Thymus (tissue), 14 donors: ENCODE measurements at places on chromosomes 4 and X. TPM values are rescaled to one million over a fixed set of nuclear protein-coding genes. Genes with fewer than 3 reads are reported as not detected.

DNA sequence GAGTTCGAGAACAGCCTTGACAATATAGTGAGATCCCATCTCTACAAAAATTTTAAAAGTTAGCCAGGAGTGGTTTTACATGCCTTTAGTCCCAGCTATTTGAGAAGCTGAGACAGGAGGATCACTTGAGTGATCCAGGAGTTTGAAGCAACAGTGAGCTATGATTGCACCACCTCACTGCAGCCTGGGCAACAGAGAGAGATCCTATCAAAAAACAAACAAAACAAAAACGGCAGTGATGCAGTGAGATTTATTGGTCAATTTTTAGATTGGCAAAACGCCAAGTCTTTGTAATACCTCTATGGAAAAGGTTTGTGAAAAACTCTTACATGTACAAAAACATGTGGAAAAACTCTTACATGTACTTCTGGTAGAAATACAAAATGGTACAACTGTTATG is 91.3 kb downstream of the PTPN13 start:
- no peak for DNase-seq

DNA sequence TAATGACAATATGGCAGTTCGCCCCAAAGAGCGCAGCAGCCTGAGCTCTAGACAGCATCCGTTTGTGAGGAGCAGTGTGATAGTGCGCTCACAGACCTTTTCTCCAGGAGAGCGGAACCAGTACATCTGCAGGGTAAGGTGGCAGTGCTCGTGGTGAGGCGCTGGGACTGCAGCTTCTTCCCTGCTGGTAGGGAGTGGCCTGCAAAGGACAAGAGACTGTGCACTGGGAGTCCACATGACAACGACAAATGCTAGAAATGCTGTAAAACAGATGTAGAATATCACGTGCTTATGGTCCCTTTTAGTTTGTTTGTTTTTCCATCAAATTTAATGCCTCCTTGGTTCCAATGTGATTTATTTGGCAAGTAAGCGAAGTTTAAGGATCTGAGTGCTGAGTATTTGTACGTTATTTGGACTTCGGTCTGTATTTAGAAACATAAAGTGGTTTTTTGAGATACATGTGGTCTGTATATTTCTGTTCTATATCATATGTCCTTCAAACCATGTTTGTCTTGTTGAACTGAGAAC is 35.8 kb downstream of the CLDN22 start:
- no peak for DNase-seq

DNA sequence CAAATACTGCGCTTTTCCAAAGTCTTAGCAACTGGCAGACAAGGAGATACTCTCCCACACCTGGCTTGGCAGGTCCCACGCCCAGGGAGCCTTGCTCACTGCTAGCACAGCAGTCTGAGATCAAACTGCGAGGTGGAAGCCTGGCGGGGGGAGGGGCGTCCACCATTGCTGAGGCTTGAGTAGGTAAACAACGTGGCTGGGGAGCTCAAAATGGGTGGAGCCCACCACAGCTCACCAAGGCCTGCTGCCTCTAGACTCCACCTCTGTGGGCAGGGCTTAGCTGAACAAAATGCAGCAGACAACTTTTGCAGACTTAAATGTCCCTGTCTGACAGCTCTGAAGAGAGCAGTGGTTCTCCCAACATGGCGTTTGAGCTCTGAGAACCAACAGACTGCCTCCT is 23.0 kb upstream of the NFKB1 start:
- no peak for DNase-seq

DNA sequence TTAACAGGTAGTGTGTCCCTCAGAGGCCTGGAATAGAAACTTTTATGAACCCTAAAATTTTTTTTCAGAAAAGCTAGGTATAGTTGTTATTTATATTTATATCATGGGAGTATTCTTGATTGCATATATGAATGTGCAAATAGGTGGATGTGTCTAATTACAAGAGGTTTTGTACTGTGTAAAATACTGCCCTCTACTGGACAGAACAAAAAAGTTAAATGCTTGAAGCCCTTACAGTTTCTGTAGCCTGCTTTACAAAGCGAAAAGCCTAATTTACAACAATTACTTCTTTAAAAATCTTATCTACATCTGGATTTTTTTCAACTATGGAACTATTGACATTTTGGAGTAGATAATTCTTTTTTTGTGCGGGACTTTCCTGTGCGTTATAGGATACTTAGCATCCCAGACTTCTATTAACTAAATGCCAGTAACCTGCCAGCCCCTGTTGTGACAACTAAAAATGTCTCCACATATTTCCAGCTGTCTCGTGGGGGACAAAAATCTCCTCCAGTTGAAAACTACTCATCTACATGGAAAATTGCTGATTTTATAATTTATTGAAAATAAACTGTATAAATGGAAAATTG is 35.1 kb downstream of the ENPEP start:
- DNase-seq: peak; percentile 80

DNA sequence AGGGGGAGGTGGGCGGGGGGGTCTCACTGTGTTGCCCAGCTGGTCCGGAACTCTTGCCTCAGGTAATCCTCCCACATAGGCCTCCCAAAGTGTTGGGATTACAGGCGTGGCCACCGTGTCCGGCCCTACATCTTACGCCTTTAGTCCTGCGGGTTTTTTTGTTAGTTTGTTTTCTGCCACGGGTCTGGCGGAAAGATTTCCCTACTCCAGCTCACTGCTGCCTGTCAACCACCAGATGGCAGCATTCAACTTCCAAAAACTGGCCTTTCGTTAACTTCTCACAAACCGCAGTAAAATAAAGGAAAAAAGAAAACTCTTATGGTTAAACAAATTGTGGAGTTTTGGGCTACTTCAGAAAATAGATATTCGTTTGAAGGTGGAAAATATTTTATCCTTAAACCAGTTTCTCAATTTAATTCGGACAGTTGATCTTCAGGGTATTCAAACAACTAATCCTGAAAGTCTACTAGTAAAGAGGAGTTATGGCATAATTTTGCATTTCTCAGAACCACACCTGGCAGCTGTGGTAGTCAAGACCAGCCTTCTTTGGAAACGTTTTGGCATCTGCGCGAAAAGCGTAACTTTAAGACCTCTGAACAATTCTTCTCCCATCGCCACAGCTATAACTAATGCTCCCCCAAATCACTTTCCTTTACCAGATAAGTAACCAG is 41.1 kb downstream of the LUZP4 start:
- no peak for DNase-seq

GRCh38 chrX:122943918-122944317 is 240.2 kb upstream of the GRIA3 start:
- no peak for DNase-seq

DNA sequence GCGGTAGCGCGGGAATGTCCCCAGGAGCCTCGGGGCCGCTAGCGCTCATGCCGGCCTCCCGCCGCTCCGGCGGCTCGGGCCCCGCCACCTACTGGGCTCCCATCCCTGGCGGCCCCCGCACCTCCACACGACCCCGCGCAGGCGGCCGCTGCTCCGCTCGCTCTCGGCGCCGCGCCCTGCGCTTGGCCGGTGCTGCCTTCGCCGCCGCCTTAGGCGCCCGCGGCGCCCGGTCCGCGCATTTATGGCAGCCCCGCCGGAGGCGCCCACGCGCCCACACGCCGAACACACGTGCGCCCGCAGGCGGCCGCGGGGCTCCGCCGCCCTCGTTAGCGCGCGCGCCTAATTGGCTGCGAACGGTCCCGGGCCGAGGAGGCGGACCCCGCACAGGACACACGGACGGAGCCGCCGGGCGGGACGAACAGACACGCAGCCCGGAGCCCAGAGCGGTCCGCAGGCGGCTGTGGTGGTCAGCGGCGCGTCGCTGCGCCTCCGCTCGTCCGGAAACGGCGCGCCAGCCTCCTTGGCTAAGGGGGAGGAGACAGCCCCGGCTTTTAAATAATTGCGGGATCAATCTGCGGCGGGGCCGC is at the start of gene NKX1-1:
Gene NKX1-1, minus strand, starts transcription at position 49 of the 587 bp plus-strand sequence. Its CDS starts 0 bp downstream, at position 49.
- no peak for DNase-seq

DNA sequence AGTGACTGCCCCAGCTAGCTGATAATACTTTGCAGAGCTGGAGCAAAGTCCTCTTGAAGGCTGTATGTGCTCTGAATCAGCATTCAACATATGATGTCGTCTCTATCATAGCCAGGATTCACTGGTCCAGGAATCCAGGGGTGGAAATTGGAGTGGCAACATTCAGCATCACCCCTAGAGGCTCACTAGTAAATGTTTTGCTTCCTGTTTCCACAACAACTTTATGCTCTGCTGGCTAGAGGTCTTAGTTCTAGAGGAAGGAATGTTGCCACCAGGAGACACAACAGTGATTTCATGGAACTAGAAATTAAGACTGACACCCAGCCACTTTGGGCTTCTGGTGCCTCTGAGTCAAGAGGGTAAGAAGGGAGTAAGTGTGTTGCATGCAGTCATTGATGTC is 11.3 kb downstream of the MAGEA1 start:
- DNase-seq: no peak

- DNase-seq: no peak
Measured at GRCh38 chr4:7068883-7069282, 1.0 kb upstream of the GRPEL1 start.

- no peak for DNase-seq
Measured at GRCh38 chr4:15598644-15599043, 56.5 kb downstream of the FBXL5 start.

DCAF8L2 gene
- not detected for total RNA-seq

GRCh38 chr4:133683967-133684366 is 517.6 kb downstream of the PABPC4L start:
- no peak for DNase-seq
